Osteoblast (primary cell): ENCODE measurements at places on chromosomes 2 and 18. TPM values are rescaled to one million over a fixed set of nuclear protein-coding genes. Genes with fewer than 3 reads are reported as not detected.
A peak's percentile ranks its signal among the peaks of the same experiment; 100 is the strongest.

- peaks cover 23% of the 10 kb centered on the region for H3K27me3 ChIP-seq
- no peak overlapping the region for H3K27ac ChIP-seq
- no peaks in the 10 kb centered on the region for H3K36me3 ChIP-seq
- no peak overlapping the region for H3K4me3 ChIP-seq
- peak; percentile 79 for DNase-seq
Observed at GRCh38 chr2:72130659-72131360, 16.9 kb downstream of the CYP26B1 start.

- peaks cover 10% of the 10 kb centered on the region for H3K4me1 ChIP-seq
- H3K27ac ChIP-seq = peak overlapping the region; percentile 98
- H3K27me3 ChIP-seq = no peaks in the 10 kb centered on the region
- H3K4me3 ChIP-seq = peak overlapping the region; percentile 96
- no peak for DNase-seq
- peaks cover 12% of the 10 kb centered on the region for H3K36me3 ChIP-seq
Observed at GRCh38 chr2:19348692-19349091, 9.7 kb downstream of the OSR1 start.

GRCh38 chr2:171159372-171160118 lies 1.1 kb downstream of the TLK1 start:
- DNase-seq = peak; percentile 91
- H3K36me3 ChIP-seq = no peaks in the 10 kb centered on the region
- H3K4me3 ChIP-seq = peak overlapping the region; percentile 91

- no peaks in the 10 kb centered on the region for H3K27me3 ChIP-seq
- H3K27ac ChIP-seq = peak overlapping the region; percentile 70
- DNase-seq = peak; percentile 72
Observed at GRCh38 chr2:98559581-98559980, 48.7 kb downstream of the COA5 start.

- H3K27me3 ChIP-seq = no peaks in the 10 kb centered on the region
- peak; percentile 32 for DNase-seq
- H3K36me3 ChIP-seq = no peaks in the 10 kb centered on the region
- peak overlapping the region; percentile 21 for H3K27ac ChIP-seq
Observed at GRCh38 chr2:146124741-146125140, 1604.8 kb upstream of the ZEB2 start.

Gene C2orf78
- not detected in 2 replicates for total RNA-seq
